ENCODE measurements at places on chromosomes 7 and 10.

- no peak for DNase-seq
Measured at GRCh38 chr10:58963101-58963534, 213.3 kb upstream of the PHYHIPL start.

DNA sequence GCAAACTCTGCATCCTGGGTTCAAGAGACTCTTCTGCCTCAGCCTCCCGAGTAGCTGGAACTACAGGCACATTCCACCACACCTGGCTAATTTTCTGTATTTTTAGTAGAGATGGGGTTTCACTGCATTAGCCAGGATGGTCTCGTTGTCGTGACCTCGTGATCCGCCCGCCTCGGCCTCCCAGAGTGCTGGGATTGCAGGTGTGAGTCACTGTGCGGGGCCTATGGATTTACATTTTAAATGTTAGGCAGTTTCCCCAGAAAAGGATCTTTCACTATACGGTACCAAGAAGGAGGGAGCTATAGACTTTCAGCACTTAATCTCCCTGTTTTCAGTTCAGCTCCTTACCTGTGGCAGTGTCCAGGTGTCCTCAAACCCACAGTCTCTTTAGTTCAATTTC is 50.8 kb downstream of the SIRT1 start:
- DNase-seq = no peak

DNA sequence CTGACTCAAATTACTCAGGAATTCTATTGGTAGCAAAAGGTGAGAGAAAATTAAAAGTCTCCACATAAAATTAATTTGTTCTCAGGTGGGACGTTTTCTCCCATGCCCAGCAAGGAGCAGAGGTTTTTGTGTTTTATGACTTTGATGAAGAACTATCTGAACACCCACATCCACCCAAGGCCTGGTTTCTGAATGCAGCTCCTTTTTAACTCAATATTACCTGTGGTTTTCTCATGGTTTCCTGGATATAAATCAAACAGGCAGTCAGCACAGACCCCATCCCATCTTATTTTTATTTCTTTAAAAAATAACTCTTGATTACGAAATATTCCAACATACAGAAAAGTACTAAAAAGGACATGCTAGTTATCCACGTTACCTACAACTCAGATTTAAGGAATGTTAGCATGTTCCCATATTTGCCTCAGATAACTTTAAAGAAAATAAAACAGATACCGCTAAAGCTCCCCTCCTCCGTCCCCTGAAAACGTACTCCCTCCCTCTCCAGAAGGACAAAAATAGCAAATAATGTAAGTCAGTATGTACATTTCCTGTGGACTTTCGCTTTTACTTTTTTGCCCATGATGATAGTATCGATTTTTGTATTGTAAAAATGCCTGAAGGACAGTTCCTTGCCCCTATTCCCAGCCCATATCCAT is 43.4 kb downstream of the GLI3 start:
- DNase-seq = peak; percentile 36

DNA sequence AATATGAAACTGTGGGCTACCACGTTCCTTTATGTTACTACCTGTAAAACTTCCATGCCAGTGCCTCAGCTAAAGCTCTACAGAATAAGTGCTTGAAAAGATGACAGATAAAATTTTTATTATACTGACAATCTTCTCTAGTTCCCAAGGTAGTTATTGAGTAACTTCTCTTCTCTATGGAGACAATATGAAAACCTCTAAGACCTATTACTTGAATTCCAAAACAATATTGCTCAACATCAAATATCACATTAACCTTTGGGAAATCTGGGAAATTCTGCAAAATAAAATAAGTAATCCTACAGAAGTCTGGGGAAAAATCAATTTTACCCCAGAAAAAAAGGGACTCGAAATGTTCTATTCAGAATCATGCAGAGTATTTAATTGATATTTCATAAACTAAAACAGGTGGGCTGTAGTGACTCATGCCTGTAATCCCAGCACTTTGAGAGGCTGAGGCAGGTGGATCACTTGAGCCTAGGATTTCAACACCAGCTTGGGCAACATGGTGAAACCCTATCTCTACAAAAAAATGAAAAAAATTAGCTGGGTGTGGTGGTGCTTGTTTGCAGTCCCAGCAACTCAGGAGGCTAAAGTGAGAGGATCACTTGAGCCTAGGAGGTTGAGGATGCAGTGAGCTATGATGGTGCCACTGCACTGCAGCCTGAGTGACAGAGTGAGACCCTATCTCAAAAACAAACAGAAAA is 23.8 kb upstream of the ANK3 start:
- DNase-seq = no peak

DNA sequence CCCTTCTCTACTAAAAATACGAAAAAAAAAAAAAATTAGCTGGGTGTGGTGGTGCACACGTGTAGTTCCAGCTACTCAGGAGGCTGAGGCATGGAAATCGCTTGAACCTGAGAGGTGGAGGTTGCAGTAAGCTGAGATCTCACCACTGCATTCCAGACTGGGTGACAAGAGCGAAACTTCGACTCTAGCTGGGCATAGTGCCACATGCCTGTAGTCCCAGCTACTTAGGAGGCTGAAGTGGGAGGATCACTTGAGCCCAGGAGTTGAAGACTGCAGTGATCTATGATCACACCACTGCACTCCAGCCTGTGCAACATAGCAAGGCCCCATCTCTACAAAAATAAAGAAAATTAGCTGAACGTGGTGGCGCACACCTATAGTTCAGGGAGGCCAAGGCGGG is 1.2 kb upstream of the SPACDR start:
- DNase-seq = no peak

GRCh38 chr10:50575477-50576244 is 48.1 kb downstream of the SGMS1 start:
- no peak for DNase-seq

DNA sequence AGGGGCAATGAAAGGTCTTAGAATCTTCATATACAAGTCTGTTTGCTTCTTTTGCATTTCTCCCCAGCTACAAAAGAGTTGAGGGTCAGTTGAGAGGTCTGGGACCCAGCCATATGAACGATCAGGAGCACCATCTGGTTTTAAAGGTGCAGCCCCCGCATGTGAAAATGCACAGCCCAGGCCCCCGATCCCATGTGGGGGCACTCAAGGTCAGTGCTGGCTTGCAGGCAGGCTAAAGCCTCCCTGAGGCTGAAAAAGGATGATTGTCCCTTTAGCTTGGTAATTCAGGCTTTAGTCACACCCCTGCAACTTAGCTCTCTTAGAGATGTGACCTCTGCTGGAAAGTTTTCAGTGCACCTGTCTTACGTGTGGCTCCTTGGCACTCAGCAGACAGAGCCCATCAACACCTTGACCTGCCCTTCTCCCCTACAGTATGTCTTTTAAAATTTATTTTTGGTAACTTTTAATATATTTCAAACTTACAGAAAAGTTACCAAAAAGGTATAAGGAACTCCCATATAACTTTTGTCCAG is 80.1 kb upstream of the PDCD4 start:
- DNase-seq = no peak

GRCh38 chr7:68684996-68685395 is 913.3 kb upstream of the AUTS2 start:
- DNase-seq = no peak

DNA sequence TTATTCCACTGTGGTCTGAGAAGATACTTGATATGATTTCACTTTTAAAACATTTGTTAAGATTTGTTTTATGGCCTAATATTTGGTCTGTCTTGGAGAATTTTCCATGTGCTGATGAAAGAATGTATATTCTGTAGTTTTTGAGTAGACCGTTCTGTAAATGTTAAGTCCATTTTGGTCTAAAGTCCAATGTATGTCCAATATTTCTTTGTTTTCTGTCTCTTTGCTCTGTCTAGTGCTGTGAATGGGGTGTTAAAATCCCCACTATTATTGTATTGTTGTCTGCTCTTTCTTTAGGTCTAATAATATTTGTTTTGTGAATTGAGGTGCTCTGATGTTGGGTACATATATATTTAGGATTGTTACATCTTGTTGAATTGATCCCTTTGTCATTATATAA is 31.3 kb downstream of the DNAJC9 start:
- DNase-seq = no peak

- no peak for DNase-seq
Measured at GRCh38 chr10:47033081-47033480, 121.9 kb downstream of the PTPN20 start.

All from astrocyte of the spinal cord (primary cell).